ENCODE measurements at places on chromosomes 2 and 18. TPM values are rescaled to one million over a fixed set of nuclear protein-coding genes. Genes with fewer than 3 reads are reported as not detected.

The ZNF142 gene
- polyA plus RNA-seq = 5.9 TPM

The TXNDC2 gene
- polyA plus RNA-seq = not detected

The MYO5B gene
- polyA plus RNA-seq = 12.4 TPM

The ADD2 gene
- polyA plus RNA-seq = 0.07 TPM

The FAM124B gene
- polyA plus RNA-seq = not detected

The TBC1D8 gene
- polyA plus RNA-seq = 95.4 TPM

The GMCL1 gene
- polyA plus RNA-seq = 24.0 TPM

The GDF7 gene
- polyA plus RNA-seq = 1.6 TPM

GRCh38 chr2:151792589-151792988 lies 35.6 kb downstream of the ARL5A start:
- no peak overlapping the region for H3K27ac ChIP-seq
- no peaks in the 10 kb centered on the region for H3K4me1 ChIP-seq
- DNase-seq = peak; percentile 32
- peaks cover 3% of the 10 kb centered on the region for H3K36me3 ChIP-seq
- H3K27me3 ChIP-seq = no peaks in the 10 kb centered on the region

DNA sequence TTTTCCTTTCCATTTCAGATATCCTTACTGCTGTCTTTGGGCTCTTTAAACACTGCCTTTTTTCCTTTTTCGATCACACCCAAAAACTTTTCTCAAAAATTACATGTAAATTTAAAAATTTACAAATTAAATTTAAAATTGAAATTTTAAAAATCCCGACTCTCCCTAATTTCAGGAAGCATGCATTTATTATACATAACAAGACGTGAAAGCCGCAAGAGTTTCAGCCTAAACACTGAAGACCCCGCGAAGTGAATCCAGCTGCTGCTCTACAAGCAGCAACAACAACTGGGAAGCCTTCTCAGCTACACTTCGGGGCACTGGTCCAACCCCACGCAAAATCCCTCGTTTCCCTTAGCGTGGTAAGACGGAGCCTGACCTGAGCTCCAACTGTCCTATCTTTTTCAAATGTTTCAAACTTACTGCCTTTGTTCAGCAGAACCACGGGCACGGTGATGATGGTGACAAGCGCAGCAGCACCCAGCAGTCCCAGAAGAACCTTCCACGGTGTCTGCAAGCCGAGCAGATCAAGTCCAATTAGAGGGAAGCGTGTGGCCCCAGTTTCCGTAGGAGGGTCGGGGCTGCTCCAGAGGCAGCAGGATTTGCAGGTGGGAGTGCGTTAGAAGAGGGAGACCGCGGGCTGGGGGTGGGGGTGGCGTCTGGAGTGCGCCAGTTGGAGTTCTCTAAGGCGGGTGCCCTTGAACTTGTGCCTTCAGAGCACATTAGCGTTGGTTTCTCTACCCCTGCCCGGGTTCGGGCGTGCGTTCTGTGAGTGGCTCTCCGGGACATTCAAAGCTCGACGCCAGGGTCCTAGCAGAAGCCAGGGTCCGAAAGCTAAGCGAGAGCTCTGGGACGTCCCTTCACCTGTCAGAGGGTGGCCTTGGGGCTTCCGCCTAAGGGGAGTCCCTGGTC lies 783 bp downstream of the DPP4 start:
- peak overlapping the region; percentile 57 for H3K27ac ChIP-seq
- H3K4me3 ChIP-seq = peak overlapping the region; percentile 78
- DNase-seq = no peak
- H3K4me1 ChIP-seq = peaks cover 68% of the 10 kb centered on the region

DNA sequence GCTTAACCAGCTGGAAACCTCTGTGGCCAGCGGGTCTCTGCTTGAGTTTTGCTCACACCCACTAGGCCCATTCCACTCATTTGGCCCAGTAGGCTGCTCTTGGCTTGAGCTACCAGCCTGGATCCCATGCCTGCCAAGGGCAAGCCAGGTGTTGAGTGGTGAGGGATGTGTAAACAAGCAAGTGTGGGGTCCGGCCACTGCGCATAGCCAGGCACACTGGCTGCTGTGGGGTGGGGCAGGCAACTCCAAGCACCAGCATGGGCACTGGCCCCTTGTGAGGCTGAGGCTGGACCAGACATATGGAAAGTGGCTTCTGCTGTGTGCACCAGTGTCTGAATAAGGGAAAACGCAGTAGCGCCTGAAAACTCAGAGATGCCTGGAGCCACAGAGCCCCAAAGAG lies 732.7 kb downstream of the NR4A2 start:
- H3K36me3 ChIP-seq = no peaks in the 10 kb centered on the region
- no peak overlapping the region for H3K27ac ChIP-seq

DNA sequence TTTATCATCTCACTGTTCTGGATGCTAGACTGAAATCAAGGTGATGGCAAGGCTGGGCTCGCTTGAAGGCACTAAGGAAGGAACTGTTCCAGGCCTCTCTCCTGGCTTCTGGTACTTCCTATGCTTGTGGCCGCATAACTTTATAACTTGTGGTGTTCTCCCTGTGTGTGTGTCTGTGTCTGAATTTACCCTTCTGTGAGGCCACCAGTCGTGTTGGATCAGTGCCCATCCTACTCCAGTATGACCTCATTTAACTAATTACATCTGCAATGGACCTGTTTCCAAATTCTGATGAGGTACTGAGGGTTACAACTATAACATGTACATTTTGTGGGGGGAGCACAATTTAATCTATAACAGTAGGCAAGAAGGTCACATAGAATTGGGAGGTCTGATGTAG lies 41.6 kb downstream of the LYPD6B start:
- no peak for DNase-seq
- no peak overlapping the region for H3K27ac ChIP-seq
- no peaks in the 10 kb centered on the region for H3K36me3 ChIP-seq
- H3K4me3 ChIP-seq = no peak overlapping the region
- peaks cover 13% of the 10 kb centered on the region for H3K27me3 ChIP-seq
- H3K4me1 ChIP-seq = no peaks in the 10 kb centered on the region

- no peak overlapping the region for H3K27ac ChIP-seq
- no peaks in the 10 kb centered on the region for H3K4me1 ChIP-seq
- no peak for DNase-seq
- no peak overlapping the region for H3K4me3 ChIP-seq
- H3K36me3 ChIP-seq = no peaks in the 10 kb centered on the region
Measured at GRCh38 chr2:216837740-216838139, 22.1 kb downstream of the TNP1 start.

- peaks cover 51% of the 10 kb centered on the region for H3K4me1 ChIP-seq
- no peak overlapping the region for H3K27ac ChIP-seq
- no peak overlapping the region for H3K4me3 ChIP-seq
- H3K27me3 ChIP-seq = no peaks in the 10 kb centered on the region
Measured at GRCh38 chr2:127403460-127403859, 14.8 kb upstream of the PROC start.

DNA sequence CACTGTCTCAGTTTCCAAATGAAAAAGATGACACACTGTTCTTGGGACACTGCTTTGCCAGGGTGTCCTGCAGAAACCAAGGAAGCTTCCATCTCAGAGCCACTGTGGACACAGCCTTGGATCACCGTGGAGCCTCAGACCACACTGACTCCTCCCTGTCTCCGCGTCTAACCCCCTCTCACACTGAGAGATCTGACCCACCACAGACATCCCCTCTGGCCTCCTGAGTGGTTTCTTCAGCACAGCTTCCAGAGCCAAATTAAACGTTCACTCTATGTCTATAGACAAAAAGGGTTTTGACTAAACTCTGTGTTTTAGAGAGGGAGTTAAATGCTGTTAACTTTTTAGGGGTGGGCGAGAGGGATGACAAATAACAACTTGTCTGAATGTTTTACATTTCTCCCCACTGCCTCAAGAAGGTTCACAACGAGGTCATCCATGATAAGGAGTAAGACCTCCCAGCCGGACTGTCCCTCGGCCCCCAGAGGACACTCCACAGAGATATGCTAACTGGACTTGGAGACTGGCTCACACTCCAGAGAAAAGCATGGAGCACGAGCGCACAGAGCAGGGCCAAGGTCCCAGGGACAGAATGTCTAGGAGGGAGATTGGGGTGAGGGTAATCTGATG lies 113.4 kb upstream of the PKDCC start:
- H3K27me3 ChIP-seq = peaks cover 43% of the 10 kb centered on the region
- H3K4me1 ChIP-seq = no peaks in the 10 kb centered on the region
- no peak for DNase-seq
- H3K4me3 ChIP-seq = no peak overlapping the region
- no peak overlapping the region for H3K27ac ChIP-seq

- no peaks in the 10 kb centered on the region for H3K36me3 ChIP-seq
- no peaks in the 10 kb centered on the region for H3K27me3 ChIP-seq
- no peak overlapping the region for H3K4me3 ChIP-seq
- peaks cover 21% of the 10 kb centered on the region for H3K4me1 ChIP-seq
- no peak for DNase-seq
- H3K27ac ChIP-seq = no peak overlapping the region
Measured at GRCh38 chr2:235468978-235469655, 24.7 kb upstream of the AGAP1 start.

DNA sequence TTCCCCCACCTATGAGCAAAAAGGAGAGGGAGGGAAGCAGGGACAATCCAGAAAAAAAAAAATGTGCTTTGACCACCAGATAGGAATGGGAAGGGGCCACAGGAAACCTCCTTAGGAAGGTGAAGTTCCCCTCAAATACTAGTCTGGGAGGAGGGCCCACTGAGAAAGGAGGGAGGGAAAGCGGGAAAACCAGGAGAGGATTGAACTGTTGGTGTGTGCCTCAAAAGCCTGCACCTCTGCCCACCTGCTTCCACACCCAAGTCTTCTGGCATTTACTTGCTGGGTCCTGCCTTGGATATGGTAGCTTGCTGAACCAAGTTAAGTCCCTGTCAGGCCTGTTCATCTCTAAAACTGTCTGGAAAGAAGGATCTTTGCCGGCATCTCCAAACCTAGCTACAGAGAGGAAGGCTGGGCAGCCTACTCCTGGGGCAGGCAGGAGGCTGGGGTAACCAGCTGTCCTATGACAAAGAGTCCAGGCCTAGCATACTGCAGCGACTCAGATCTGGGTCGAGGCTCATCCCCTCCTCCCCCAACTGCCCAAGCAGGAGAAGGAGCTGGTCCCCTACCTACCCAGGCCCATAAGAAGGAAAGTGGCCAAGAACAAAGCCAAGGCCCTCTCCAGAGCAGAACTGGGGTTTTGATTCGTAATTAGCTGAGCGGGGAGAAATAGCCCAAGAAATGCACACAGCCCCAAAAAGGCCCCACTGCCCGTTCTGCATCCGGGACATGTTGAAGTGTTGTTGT lies 3.0 kb downstream of the EN1 start:
- DNase-seq = no peak
- H3K4me1 ChIP-seq = no peaks in the 10 kb centered on the region
- H3K27ac ChIP-seq = no peak overlapping the region

- H3K36me3 ChIP-seq = no peaks in the 10 kb centered on the region
- 0 out of 3 replicates have a peak, but pooled peaks cover 3% of the 10 kb centered on the region for H3K27me3 ChIP-seq
- H3K27ac ChIP-seq = no peak overlapping the region
- DNase-seq = no peak
- peaks cover 38% of the 10 kb centered on the region for H3K4me1 ChIP-seq
Measured at GRCh38 chr18:9741406-9741792, 33.3 kb downstream of the RAB31 start.

- H3K36me3 ChIP-seq = no peaks in the 10 kb centered on the region
- DNase-seq = no peak
- peaks cover 12% of the 10 kb centered on the region for H3K27me3 ChIP-seq
- H3K4me1 ChIP-seq = no peaks in the 10 kb centered on the region
Measured at GRCh38 chr2:224401641-224402342, at the start of gene FAM124B. Gene FAM124B, minus strand, starts transcription at chr2:224402107. Its CDS starts 339 bp downstream, at chr2:224401768.

GRCh38 chr18:50850307-50851065 lies 28.4 kb upstream of the ME2 start:
- no peak overlapping the region for H3K27ac ChIP-seq
- no peak overlapping the region for H3K4me3 ChIP-seq
- H3K36me3 ChIP-seq = no peaks in the 10 kb centered on the region
- no peak for DNase-seq
- H3K4me1 ChIP-seq = peaks cover 23% of the 10 kb centered on the region
- no peaks in the 10 kb centered on the region for H3K27me3 ChIP-seq

- DNase-seq = peak; percentile 48
- no peaks in the 10 kb centered on the region for H3K36me3 ChIP-seq
- peak overlapping the region; percentile 93 for H3K4me3 ChIP-seq
- H3K4me1 ChIP-seq = peaks cover 35% of the 10 kb centered on the region
Measured at GRCh38 chr2:54455131-54455562, 980 bp upstream of the SPTBN1 start.

DNA sequence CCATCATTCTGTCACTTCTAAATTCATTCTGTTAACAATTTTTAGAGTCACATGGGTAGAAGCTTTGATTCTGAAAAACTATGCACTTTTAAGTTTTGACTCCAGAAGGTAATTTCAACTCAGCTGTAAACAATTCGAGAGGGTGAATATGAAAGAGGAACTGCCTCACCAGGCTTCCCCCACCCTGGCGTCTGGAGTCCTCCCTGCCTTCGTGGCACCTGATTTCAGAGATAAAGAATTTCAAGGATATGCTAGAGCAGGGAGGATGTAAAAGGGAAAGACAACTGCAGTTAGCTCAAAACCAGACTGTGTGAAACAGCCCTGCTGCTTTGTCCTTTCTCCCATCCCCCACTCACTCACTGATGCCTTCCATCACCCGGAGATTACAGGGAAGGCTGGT lies 40.7 kb downstream of the ONECUT2 start:
- no peak overlapping the region for H3K27ac ChIP-seq
- no peak overlapping the region for H3K4me3 ChIP-seq
- peaks cover 3% of the 10 kb centered on the region for H3K36me3 ChIP-seq
- H3K4me1 ChIP-seq = no peaks in the 10 kb centered on the region
- DNase-seq = no peak

DNA sequence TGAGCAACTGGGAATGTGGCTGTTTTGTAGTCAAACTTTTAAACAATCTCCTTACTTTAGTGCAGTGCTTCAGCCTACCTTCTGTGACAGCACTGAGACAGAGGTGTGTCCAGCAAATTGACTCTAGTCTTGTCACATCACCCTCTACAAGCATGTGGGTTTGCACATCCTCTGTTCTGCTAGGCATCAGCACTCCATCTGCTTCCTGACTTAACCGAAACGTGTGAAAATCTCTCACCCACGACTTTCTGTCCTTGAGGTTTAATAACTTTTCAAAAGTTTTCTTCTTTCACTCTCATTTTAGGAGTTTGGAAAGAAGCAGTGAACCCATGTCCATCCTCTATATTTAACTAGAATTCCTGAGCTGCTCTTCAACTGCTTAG lies 42.6 kb downstream of the TTR start:
- no peak for DNase-seq
- H3K36me3 ChIP-seq = no peaks in the 10 kb centered on the region
- H3K4me3 ChIP-seq = no peak overlapping the region
- no peaks in the 10 kb centered on the region for H3K27me3 ChIP-seq
- H3K27ac ChIP-seq = no peak overlapping the region
- H3K4me1 ChIP-seq = no peaks in the 10 kb centered on the region

GRCh38 chr2:128208023-128208422 lies 110.6 kb downstream of the HS6ST1 start:
- no peak overlapping the region for H3K4me3 ChIP-seq
- no peaks in the 10 kb centered on the region for H3K27me3 ChIP-seq
- H3K27ac ChIP-seq = no peak overlapping the region
- H3K4me1 ChIP-seq = no peaks in the 10 kb centered on the region
- DNase-seq = no peak

DNA sequence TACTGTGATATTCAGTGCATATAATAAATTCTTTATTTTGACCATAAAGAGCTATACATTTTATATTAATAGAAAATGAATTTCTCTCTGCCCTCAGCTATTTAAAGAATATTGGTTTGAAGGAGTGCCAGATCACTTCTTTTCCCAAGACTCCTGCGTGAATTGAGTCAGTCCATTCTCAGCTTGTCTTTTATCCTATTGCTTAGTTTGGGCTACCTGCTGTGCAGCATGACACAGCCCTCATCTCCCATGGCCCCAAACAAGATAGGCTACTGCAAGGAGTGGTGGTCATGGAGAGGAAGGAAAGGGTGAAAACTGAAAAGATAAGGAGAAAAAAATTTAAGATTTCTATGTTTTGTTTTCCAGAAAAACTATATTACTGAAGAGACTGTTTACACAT lies 10.1 kb upstream of the FBXO11 start:
- H3K4me3 ChIP-seq = no peak overlapping the region
- H3K27ac ChIP-seq = no peak overlapping the region
- H3K4me1 ChIP-seq = peaks cover 6% of the 10 kb centered on the region

Measured in HepG2 (cell line).